Stimulated activated CD4-positive, alpha-beta T cell treated with anti-CD3 and anti-CD28 coated beads, Interleukin-1b, Interleukin-23, amount 100 ng/mL, for 1 hour (primary cell): ENCODE measurements at places on chromosomes 4 and X.

DNA sequence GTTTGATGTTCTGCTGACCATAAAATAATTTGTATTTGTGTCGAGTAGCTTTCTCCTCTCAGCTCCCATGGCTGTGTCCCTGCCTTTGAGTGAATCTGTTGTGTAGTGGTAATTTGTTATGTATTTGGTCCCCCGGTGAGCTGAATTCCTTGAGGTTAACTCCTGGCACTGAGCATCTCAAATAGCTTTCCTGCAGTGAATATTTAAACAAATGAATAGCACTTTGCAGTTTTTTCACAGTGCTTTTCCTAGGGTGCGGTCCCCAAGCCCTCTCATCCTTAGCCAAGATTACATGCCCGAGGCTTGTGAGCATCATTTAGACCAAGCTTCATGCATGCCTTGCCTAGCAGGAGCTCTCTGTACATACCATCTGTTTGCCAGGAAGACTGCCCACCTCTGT is 74.2 kb downstream of the CLDN34 start:
- no peak for DNase-seq

GRCh38 chrX:131084145-131084544 is 26.0 kb downstream of the ARHGAP36 start:
- no peak for DNase-seq

- no peak for DNase-seq
Observed at GRCh38 chr4:64594723-64595122, 185.5 kb upstream of the TECRL start.

- DNase-seq = no peak
Observed at GRCh38 chr4:79241846-79242245, 84.0 kb downstream of the NAA11 start.

- no peak for DNase-seq
Observed at GRCh38 chrX:323721-324628, 5.4 kb upstream of the GTPBP6 start.

- DNase-seq = no peak
Observed at GRCh38 chr4:151408380-151408629, 671 bp upstream of the FHIP1A start.

DNA sequence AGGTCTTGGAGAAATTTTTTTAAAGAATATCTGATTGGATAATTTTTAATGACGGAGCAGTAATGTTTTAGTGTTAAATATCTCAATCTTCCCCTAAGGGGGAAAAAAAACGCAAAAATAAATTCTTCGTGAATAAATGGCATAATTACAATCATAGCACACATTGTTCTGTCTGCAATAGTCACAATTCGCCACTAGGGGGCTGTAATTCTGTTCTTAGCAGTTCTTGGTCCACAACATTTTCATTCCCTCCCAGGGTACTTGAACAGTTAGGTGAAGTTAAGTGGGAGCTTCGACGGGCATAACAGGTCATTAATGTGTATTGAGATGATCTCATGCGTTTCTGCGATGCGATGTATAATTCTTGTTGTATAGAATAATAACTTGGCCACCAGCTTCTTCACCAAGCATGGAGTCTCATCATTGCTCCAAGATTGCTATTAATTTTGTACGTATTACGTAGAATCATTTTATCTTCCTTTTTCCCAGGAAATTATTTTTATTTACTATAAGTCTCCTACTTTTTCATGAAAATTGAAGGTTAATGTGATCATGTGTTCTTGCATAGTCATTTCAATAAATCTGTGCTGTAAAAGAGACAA is 27.2 kb downstream of the HTR2C start:
- DNase-seq = no peak

- no peak for DNase-seq
Observed at GRCh38 chr4:157005193-157005592, 33.6 kb upstream of the PDGFC start.

- no peak for DNase-seq
Observed at GRCh38 chrX:9037296-9037695, 3.4 kb upstream of the FAM9B start.

DNA sequence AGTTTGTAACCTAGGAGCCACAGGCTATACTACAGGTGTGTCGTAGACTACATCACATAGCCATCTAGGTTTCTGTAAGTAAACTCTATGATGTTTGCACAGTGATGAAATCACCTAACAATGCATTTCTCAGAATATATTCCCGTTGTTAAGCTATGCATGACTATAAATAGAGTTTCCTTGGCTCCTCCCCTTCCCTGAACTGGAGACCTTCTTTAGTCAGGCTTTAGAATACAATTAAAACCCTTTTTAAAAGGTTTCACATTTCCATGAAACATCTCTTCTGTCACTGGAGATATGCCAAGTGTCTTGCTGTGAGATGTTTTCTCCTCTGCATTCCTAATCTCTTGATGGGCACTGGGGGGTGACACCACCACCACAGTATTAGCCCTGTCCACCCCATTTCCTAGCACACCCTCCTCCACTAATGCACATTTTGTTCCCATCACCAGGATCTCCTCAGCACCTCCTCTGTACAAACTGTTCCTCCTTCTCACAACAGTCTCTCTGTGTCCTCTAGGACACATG is 334.6 kb upstream of the CPEB2 start:
- DNase-seq = no peak

- DNase-seq = no peak
Observed at GRCh38 chr4:40682290-40683101, 52.8 kb upstream of the RBM47 start.

- no peak for DNase-seq
Observed at GRCh38 chr4:7673121-7673520, 238.4 kb upstream of the PSAPL1 start.

- no peak for DNase-seq
Observed at GRCh38 chrX:4028151-4028550, 314.7 kb upstream of the PRKX start.

- no peak for DNase-seq
Observed at GRCh38 chr4:123568936-123569335, 172.3 kb downstream of the SPRY1 start.
